HepG2 (cell line): ENCODE measurements at places on chromosomes 16 and 17.

- DNase-seq = peak; percentile 38
These were observed 338.0 kb downstream of the WWOX start for GRCh38 chr16:78437352-78437968.

- DNase-seq = no peak
These were observed 1401.9 kb downstream of the CDH11 start for GRCh38 chr16:63719926-63720325.

- no peak for DNase-seq
These were observed 9.6 kb downstream of the CA10 start for GRCh38 chr17:52148969-52149351.

DNA sequence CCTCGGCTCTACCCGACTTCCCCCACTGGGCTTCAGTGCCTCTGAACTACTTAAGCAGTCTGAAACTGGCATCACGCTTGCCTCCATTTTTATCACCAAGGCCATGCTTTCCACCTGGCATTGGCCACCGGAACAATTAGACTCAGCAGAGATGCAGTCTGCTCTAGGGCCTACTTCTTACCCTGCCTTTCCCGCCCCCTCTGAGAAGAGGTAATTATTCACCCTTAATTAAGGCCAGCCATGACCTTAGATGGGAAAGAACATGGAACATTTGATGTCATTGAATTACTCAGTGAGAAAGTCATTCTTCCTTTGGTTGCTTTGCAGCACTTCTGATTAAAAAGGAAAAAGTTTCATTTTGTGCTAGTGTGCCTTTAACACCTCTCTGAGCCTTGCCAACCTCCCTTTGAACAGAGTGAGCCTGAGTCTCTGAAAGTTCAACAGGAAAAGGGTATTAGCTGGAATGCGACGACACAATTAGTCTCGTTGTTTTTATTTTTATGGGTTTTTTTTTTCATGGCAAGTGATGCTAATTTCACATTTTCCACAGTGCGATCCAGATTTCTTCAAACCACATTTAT, 60.9 kb upstream of the TNRC6A start:
- no peak for DNase-seq

DNA sequence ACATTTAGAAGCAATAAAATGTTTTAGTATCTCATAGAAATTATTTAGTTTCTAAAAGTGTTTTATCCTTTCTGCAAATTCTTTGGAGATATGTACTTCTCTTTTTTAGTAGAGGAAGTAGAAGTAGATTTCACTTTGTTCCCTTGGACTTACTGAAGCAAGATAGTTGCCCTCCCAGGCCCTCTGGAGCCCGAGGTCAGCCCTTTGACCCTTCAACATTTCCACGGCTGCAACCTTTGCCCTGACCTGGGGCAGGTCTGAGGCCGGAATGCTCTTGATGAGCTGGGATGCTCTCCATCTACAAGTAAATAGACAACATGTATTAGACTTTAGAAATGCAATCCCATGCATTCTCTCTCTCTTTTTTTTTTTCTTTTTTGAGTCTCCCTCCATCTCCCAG, 167.5 kb downstream of the CDK5R1 start:
- no peak for DNase-seq

DNA sequence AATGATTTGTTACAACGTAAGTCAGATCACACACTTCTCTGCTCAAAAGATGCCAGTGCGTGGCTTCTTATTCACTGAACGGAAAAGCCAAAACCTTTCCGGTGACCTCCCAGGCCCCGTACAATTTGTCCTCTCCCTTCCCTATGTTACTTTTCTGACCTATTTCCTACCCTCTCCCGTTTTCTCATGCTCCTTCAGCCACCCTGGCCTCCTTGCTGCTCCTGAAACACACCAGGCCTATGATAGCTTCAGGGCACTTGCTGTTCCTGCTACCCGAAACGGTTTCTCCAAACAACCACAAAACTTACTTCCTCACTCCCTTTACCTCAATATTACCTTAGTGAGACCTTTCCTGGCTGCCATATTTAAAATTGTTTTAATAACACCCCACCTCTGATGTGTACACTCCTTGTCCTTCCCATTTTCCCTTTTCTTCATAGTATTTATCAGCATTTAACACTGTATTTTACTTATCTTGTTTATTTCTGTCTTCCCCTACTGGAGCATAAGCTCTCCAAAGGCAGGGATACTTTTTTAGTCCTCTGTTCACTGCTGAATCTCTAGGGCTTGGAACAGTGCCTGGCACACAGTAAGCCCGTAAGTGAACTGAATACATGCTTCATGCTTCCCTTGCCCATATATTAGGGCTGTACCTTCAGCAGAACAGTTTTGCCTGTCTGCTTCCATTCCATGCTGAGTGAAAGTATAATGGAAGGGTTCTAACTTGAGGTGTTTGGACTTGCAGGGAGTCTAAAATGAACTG, 10.9 kb upstream of the ARL2BP start:
- no peak for DNase-seq

GRCh38 chr17:74713171-74713755, 540 bp upstream of the CD300LF start:
- DNase-seq = no peak

DNA sequence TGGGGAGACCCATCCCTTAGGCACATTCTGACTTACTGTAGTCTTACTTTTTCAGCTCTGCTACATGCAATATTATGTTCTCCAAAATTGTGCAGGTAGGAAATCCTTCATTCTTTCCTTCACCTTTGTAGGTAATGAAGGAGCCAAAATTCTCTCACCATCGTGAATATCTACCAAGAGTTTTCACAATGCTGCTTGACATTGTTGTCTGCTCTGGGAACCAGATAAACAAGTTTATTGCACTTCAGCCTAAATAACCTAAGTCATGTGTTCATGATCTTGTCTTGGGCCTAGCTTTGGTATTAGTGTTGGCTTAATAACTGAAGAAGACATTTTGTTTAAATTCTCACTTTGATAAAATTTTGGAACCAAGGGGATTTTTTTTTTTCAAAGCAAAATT, 110.8 kb upstream of the ELAC2 start:
- no peak for DNase-seq

- no peak for DNase-seq
These were observed 27.8 kb downstream of the TMEM92 start for GRCh38 chr17:50301891-50302584.

GRCh38 chr16:55478827-55479429, at the start of gene MMP2:
Gene MMP2 (plus strand): TSS chr16:55479198. CDS start chr16:55479480, 282 bp downstream.
- no peak for DNase-seq
